Heart right ventricle (tissue), 16 donors: ENCODE measurements at places on chromosomes 1 and 21. TPM values are rescaled to one million over a fixed set of nuclear protein-coding genes. Genes with fewer than 3 reads are reported as not detected.

GBP6 gene
- 0.07 TPM for polyA plus RNA-seq

SLC9C2 gene
- polyA plus RNA-seq, result 0.04 TPM

RCOR3 gene
- polyA plus RNA-seq, result 17.7 TPM

CFHR5 gene
- not detected for polyA plus RNA-seq

IFI44L gene
- 7.6 TPM for polyA plus RNA-seq

DCLRE1B gene
- 1.8 TPM for polyA plus RNA-seq

HIVEP3 gene
- polyA plus RNA-seq, result 4.5 TPM

TTLL10 gene
- 0.29 TPM for polyA plus RNA-seq

SH3BGR gene
- polyA plus RNA-seq, result 87.8 TPM

PTGFR gene
- polyA plus RNA-seq, result 0.51 TPM

KCNT2 gene
- polyA plus RNA-seq, result 0.66 TPM

GRCh38 chr1:164659621-164660411, 100.8 kb downstream of the PBX1 start:
- DNase-seq, result no peak

DNA sequence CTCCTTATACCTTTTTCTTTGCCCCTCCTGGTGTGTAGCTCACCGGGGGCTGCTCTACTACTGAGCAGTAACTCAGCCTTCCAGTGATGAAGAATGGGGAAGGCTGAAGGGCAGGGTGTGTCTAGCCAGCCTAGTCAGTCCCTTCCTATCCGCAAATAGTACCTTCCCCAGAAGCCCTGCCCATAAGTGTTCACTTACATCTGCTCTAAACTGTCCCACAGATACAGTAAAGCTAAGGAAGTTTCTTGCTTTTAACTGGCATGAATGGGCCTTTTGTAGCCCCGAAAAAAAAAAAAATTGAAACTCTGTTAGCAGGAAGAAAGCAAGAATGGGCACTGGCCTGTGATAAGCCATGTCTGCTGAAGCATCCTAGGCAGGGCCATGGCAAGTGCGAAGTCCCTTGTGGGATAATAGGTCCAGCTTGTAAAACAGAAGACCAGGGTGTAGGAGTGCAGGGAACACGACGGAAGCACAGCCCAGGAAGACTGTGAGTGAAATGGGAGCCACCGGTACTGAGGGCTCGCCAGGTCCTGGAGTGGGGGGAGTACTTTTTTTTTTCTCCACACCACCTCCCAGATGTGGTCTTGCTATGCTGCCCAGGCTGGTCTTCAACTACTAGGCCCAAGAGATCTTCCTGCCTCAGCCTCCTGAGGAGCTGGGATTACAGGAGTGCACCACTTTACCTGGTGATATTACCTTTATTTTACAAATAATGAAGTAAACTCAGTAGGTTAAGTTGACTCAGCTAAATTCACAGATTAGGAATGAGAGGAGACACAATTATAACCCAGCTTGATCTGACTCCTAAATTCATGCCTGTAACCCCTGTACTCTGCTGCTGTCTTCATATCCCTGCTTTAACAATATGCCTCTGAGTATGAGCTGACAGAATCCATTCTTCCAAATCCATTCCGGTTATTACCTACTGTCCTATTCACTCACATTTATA, 347.5 kb downstream of the SMYD3 start:
- no peak for DNase-seq

DNA sequence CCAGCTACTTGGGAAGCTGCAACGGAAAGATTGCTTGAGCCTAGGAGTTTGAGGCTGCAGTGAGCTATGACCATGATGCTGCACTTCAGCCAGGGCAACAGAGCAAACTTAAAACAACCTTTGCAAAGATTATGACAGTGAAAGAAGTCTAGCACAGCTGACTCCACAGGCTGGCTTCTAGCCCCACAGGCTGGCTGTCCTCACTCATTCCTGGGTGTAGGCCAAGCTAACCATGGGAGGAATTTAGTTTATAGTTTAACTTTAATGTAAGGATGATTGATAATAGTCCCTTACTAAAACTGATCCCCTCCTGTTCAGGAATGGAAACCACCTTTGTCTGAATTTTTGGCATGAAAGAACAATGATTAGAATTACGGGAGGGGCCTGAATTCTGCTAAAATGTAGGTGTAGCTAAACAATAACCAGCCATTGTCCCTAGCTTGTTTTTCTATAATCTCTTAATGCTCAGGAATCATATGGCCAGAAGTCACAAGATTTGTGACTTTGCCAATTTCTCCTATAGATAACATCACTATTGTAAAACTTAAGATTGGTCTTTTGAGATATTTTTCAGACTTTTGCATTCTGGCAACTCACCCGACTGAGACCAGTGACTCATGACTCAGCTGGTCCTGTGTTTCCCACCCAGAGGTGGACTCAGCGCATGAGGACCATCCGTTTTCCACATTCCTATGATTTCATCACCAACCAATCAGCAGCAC, 28.1 kb upstream of the SGIP1 start:
- DNase-seq, result no peak

GRCh38 chr1:65832296-65832695, 39.6 kb downstream of the PDE4B start:
- no peak for DNase-seq

DNA sequence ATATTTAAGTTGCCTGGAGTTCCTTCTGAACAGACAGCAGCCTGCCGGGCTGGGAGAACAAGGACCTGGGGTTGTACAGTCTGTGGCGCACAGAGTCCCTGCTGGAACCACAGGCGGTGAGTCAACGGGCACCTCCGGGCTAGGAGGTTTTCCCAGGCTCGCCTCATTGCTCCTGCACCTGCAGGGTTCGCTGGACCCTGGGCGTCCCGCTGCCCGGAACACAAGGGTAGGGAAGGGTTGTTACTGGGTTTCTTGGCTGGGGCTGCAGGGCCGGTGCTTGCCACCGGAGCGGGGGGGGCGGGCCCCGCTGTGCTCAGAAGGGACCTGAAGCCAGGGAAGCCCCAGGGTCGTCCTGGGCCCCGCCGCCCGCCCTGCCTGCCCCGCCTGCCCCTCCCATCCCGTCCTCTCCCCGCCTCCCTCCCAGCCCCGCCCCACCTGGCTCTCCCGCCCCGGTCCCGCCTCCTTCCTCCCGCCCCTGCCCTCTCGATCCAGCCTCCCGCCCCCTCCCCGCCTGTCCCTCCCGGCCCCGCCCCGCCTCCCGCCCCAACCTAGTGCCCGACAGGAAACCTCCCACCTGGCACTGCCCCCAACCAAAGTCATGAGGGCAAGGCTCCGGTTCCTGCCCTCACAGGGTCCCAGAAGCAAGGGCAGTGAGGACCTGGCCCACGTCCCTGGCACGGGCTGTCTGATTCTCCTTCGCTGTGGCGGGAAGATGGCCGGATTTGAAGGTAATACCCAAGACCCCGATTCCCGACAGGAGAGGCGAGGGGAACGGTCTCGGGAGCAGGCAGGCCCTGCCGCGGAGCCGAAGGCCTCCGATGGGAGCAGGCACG, 6.8 kb downstream of the JMJD4 start:
- DNase-seq, result peak; percentile 84

DNA sequence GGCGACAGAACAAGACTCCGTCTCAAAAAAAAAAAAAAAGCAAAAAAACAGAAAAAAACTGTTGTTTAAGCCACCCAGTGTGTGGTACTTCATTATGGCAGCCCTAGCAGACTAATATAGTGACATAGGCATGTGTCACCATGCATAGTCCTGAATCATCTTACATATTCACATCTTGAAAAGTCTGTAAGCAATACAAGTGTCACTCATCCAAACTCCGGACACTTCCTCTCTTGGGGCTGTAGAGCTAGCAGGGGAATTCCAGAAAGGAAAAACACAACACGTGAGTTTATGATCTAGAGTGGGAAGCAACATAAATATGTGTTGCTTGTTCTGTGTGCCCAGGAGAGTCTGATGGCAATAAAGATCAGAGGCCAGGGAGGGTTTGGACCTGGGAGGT, 81.6 kb upstream of the KCNE2 start:
- no peak for DNase-seq

GRCh38 chr1:152880907-152881306, 2.8 kb downstream of the SMCP start:
- DNase-seq, result no peak

- no peak for DNase-seq
Observed at GRCh38 chr1:200372095-200372884, 37.5 kb downstream of the ZNF281 start.

DNA sequence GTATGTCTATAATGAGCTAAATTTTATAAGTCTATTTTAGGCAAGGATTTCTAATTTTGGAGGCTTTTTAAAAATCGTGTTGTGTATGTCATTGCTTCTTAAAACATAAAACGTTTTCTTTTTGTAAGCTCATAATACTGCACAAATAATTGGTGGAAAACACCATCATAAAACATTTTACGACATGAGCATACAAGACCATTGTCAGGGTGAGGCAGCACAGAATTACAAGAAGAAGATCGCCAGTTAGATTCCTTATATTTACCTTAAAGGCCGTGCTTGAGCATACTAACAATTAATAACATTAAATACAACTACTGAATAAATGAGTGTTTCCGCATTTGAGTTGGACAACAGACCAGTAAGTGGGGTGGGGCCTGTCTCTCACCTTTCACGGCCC, 19.1 kb upstream of the LMX1A start:
- no peak for DNase-seq

GRCh38 chr1:173015629-173016028, 35.1 kb downstream of the TNFSF18 start:
- DNase-seq, result no peak

GRCh38 chr1:219179293-219179692, 5.6 kb downstream of the LYPLAL1 start:
- no peak for DNase-seq

GRCh38 chr1:225880222-225880588, 2.0 kb downstream of the TMEM63A start:
- DNase-seq, result no peak

DNA sequence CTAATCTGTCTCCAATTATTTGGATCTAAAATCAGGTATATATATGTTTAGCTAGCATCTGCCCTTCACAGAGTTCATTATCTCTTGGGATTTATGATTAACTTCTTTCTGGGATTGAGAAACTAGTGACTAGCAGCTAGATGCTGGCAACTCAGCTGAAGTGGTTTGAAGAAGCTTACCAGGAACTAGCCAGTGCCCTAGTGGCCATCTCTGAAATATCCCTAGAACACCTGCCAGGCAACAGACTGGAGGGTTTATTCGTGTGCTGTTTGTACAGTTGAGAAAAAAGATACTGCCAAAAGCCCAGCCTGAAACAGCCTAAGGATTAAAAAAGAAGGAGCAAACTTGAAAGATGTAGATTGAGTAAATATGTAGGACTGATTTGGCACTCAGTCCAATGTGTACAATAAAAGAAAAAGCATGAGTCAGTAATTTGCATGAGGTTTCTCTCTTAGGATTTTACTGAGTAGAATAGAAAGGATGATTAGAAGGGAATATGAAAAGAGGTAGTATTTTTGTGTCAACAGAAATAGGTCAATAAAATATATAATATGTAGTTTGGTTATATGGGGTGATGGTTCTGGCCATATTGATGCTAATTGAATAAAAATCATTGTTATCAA, 1144.6 kb upstream of the ADGRL2 start:
- no peak for DNase-seq

GRCh38 chr1:150560576-150561253, 11.5 kb downstream of the ADAMTSL4 start:
- peak; percentile 91 for DNase-seq

DNA sequence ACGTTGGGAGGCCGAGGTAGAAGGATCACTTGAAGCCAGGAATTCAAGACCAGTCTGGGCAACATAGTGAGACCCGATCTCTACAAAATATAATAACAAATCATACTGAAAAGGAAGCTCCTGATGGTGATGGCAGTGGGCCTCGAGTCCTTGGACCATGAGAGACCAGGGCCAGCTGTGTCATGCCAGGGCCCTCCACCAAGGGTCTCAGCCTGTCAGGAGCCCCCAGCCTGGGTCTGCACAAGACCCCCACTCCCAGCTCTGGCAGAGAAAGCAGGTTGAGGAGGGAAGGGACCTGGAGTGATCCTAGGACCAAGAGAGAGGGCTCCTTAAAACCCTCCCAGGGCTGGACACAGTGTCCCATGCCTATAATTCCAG, 6.7 kb upstream of the CTRC start:
- no peak for DNase-seq

DNA sequence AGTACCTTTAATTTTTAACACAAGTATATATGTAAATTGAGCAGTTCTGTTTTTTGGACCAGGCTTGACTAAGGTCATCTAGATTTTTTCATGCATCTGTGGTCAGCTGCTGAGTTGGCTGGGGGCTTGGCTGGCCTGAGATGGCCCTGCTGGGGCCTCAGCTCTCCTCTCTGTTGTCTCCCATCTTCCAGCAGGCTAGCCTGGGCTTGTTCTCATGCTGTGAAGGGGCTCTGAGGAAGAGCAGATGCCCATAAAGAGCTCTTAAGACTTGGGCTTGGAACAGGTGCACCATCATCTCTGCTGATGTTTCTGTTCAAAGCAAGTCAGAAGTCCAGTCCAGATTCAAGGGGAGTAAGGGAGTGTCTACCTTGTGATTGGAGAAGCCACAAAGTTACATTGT, 51.2 kb upstream of the TNR start:
- DNase-seq, result no peak

DNA sequence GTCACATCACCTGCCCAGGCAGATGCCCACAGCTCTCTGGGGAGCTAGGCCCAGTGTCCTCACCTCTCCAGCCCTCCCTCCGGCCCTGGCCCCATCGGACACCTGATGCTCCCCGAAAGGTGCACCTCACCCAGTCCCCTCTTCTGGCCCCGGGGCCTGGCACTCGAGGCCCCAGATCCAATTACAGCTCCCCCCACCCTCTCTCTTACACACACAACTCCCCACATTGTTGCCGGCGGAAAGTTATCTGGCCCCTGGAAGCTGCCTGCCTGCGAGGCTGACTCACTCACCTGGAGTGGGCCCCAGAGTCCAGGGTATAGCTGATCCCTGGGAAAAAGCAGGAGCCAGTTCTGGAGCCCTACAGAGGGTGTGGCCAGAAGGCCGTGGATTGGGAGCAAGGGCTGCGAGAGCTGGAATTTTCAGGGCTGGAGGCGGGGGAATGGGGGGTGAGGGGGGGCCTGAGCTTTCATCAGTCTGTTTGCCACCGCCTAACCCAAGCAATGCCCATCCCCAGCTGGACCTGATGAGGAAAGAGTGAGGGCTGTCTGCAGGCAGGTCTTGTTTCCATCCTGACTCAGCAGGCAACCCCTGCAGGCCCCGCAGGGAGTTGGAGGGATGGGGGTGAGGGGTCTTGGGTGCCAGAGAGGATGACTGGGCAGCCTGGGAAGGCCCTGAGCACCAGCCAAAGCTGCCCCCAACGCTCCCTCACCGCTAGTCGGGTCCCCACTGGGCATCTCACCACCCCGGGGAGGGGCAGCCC, 948 bp downstream of the FBXO2 start:
- no peak for DNase-seq

- DNase-seq, result no peak
Observed at GRCh38 chr1:87894062-87894461, 565.4 kb downstream of the LMO4 start.

- no peak for DNase-seq
Observed at GRCh38 chr1:75265792-75266191, 131.6 kb downstream of the LHX8 start.
